ENCODE measurements at places on chromosomes 4 and X.
A peak's percentile ranks its signal among the peaks of the same experiment; 100 is the strongest.

DNA sequence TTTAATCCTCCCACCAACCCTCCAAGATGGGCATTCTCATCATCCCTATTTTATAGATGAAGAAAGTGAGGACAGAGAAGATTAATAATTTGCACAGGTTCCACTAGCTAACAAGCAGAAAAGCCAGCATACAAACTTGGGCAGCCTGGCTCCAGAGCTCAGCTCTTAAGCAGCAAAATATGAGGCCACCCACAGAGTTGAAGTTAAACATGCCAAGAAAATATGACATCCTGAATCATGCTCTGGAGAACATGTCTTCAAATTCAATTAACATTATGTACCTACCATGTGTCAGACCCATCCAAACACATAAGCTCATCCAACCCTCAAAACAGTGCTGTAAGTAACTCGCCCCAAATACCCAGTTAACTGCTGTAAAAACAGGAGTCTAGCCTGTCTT, 33.9 kb downstream of the USP46 start:
- no peak for DNase-seq

GRCh38 chr4:120026853-120027252, 39.8 kb downstream of the MAD2L1 start:
- no peak for DNase-seq

- no peak for DNase-seq
Observed at GRCh38 chr4:8860096-8860891, 11.3 kb downstream of the HMX1 start.

GRCh38 chr4:89400287-89401035, 92.9 kb upstream of the GPRIN3 start:
- DNase-seq: no peak

DNA sequence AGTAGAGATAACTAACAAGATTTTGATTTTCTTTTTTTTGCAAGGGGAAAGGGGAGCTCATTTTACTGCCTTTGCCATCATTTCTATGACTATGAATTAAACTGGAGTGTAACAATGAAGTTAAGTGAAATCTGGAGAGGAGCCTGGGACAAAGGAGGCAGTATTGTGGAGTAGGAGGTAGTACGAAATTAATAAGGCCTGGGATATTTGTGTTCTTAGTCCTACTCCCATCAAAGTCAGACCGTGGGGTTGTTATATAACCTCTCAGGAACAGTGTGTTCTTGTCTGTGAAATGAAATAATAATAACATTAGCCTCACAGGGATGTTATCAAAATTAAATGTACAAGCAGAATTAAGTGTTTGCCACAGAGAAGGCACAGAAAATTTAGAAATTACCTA, 204.3 kb upstream of the EMCN start:
- DNase-seq: no peak

DNA sequence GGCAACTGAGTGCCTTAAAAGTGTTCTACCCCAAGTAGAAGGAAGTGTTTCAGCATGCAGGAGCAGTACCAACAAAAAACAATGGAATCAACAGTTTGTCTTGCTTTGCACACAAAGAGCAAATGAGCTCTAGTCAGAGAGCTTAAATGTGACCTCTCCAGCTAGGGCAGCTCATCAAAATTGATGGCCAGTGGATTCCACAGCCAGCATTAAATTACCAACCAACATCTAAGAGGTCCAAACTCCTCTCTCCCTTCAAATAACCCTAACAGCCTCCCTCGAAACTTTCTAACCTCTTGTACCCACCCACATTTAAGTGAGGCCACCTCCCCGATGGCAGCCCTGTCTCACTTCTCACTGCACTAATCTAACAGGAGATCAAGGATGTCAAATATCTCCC, 219.9 kb downstream of the CHIC2 start:
- no peak for DNase-seq

DNA sequence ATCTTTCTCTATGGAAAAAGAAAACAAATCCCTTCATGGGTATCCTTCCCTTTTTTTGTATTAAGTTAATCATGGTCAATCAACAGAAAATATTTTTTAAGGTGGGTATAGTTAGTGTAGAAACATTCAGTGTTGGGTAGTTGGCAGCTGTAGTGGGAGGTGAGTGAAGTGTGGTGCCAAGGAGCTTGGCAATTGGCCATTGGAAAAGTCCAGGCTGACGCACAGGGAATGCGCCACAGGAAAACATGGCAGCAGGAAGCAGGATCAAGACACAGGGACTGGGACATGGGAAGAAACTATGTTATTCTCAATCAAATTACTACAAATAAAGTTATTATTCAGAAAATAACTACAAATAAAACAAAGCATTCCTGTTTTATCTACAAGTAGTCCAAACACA, 20.0 kb downstream of the PALLD start:
- no peak for DNase-seq

GRCh38 chrX:103608306-103608963, 672 bp downstream of the TCEAL3 start:
- no peak for DNase-seq

GRCh38 chrX:84144281-84144680, 43.7 kb downstream of the RPS6KA6 start:
- DNase-seq: no peak

GRCh38 chr4:20017070-20017776, 234.5 kb upstream of the SLIT2 start:
- no peak for DNase-seq

- DNase-seq: no peak
Observed at GRCh38 chr4:182896421-182896820, 20.8 kb downstream of the DCTD start.

DNA sequence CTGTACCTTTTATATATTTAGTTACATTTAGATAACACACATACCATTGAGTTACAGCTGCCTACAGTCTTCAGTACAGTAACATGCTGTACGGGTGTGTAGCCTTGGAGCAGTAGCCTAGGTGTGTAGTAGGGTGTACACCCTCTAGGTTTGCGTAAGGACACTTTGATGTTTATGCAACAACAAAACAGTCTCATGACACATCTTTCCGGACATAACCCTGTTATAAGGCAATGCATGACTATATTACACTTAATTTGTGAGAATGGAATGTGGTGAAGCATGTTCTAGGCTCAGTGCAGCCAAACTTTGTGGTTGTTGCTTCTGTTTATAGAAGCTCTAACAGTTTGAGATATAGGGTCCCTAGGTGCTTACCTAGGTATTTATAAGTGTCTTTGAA, 65.4 kb downstream of the SPRY1 start:
- no peak for DNase-seq

- DNase-seq: no peak
Observed at GRCh38 chrX:75883446-75883845, 98.4 kb upstream of the MAGEE2 start.

DNA sequence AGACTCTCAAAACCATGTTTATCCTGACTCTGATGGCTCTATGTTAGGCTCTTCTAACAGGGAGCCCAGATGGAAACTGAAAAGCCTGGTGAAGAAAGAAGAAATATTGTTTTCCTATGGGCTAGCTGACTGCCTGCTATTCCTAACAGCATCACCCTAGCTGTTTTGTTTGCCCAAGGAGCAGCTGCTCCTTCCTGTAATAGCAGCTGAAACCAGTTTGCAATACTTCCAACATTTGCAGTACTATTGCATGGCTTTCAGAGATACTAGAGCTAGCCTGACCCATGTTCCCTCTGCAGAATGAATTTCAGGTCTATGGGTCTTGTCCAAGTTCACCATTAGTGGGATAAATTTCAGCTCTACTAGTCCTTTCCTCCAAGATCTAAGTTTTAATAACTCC, 495.2 kb downstream of the INPP4B start:
- DNase-seq: no peak

GRCh38 chr4:40682290-40683101, 52.8 kb upstream of the RBM47 start:
- DNase-seq: peak; percentile 18

- DNase-seq: no peak
Observed at GRCh38 chr4:112857461-112857860, 192.0 kb upstream of the ANK2 start.

GRCh38 chrX:55030271-55031205, at the start of gene ALAS2:
Gene ALAS2, minus strand, starts transcription at chrX:55030977. Its CDS starts 4,977 bp downstream, at chrX:55026000.
- DNase-seq: no peak

DNA sequence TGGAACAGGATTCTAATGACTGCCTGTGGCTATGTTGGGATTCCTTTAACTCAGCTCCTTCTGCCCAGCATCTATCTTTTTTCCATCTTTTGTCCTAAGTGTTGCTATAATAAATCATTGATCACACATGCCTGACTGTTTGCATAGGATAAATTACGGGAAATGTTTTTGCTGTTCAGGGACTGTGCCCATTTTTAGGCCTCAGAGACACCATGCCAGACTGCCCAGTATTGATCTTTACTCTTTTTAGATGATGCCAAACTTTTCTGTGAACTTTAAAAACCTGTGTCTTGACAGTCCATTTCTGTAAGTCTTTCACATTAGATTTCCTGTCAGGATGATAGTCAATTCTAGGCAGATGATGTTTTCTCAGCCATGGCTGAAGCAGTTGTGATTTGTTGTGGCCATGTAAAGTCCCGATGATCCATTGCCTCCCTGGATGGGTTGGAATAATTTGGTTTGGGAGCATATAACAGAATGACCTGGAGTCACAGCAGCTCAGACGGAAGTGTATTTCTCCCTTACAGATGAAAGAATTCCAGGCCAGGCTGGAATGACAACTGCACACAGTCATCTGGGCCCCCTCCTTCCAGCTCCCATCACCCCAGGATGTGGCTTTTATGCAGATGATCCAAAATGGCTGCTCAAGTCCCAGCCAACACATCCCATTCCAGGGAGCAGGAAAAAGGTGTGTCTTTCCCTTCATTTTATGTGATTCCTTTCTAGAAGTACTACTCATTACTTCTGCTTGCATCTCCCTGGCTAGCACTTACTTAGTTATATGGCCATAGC, 3.4 kb downstream of the HTT-AS start:
- DNase-seq: no peak

DNA sequence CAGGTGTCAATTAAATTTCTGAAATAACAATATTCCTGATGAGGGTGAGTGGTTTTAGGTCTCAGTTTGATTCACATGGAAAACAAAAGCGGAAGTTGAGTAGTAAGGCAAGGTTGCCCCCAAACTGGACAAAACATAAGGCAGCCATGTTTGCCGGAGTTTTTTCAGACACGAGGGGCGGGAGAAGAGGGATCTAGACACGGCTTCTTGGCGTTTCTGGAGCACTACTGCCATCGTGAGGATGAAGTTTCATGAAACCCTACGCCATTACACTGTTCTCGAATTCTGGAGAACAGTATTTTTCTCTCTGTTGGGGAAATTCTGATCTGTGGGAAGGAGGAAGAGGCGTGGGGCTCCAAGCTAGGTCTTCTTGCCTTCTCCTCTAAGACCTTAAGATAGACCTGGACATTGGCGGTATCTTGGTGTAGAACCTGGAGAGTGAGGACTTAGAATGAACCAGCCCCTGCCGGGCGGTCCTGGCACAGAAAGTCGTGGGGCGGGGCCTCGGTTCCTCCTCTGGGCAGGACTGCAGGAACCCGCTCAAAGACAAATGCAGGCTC, 160.3 kb downstream of the OR13H1 start:
- no peak for DNase-seq

DNA sequence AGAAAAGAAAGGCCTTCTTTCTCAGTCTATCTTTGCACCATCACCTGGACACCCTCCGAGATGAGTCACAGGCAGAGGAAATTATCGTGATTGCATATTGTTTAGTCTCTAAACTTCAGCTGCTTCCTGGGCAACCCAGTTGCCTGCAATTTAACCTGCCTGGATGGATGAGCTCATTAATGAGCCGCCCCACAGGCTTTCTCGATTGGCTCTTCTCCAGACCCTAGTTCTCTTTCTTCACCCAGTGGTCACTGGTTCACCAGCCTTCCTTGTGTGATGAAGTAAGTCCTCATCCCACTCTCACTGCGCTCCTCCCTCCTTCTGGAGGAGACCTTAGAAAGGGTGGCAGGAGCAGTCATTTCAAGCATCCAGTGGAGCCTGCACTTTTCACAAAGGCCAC, 94.4 kb downstream of the SOWAHB start:
- DNase-seq: no peak

DNA sequence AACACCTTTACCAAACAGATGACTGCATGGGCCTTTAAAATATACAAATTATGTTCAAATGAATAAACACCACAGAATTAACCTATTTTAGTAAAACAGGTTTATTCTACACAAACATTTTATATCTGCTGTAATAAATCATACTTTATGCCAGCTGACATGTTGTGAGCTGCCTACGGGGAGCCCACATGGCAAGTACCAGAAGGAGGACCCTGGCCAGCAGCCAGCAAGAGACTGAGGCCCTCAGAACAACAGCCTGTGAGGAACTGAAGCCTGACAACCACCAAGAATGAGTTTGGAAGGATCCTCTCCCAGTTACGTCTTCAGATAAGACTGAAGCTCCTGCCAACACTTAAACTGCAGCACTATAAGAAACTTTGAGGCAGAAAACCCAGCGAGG, 377.0 kb downstream of the PDGFC start:
- DNase-seq: no peak

DNA sequence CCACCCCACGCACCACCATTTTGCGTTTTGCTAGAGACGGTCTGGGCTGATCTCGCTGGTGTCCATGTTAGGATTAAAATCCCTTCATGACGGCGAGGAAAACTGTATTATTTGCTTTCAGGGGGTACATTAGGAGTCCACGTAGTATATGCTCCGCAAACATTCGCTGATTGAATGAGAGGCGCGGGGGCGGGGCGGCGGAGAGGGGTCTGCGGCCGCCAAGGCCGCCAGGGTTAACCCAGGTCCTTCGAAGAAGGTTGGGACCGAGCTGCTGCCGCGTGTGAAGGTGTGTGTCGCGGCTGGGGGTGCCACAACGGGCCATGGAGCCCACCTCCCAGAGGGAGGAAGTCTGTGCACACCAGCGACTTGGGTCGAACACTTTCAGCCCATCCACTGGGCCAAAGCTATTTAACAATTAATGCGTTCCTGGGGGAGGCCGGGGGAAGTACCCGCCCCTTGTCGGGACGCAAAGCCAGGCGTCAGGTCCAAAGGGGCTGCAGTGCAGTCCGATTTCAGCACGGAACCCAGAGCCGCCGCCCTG, 6.4 kb upstream of the PITX2 start:
- no peak for DNase-seq

All from activated T-cell treated with anti-CD3 and anti-CD28 coated beads for 48 hours (primary cell).